ENCODE measurements at places on chromosomes 11 and 22.

DNA sequence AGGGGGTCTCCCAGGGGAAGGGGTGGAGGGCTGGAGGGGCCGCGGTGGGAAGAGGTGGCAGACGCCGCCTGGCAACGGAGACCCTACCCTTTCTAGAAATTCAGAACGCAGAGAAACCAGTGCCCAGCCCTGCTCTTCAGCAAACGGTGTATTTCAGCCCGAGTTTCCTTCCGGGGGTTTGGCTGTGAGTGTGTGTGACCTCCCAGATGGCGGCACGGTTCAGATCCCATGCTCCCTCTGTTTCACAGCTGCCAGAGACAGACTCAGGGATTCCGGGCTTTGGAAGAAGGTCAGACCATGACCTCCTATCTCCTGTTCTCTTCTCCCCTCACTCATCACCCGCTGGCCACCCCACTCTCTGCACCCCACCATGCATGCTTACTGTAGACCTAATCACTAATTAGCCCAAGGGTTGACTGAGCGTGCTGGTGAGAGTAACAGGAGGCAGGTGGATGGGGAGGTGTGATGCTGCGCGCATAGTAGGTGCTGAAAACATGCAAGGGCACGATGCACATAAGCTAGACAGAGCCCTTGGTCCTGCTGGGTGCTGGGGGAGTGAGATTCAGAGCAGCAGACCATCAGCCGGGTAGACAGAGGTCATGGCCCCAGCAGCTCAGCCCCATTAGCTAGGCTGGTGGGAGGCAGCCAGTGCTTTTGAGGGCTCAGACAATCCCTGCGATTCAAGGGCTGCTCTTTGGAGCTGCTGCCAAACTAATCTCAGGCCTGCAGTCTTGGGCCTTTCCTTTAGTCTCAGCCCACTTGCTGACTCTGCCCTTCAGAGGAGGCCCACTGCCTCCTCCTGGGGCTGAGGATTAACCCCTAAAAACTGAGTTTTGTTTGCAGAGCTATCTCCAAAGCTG is 256.5 kb upstream of the CADM1 start:
- DNase-seq, result no peak

- no peak for DNase-seq
Observed at GRCh38 chr11:77127920-77128691, at the start of gene MYO7A. MYO7A (plus strand) TSS chr11:77128246; CDS start chr11:77130635, 2,389 bp downstream.

GRCh38 chr11:103940551-103940950 is 95.9 kb upstream of the DDI1 start:
- no peak for DNase-seq

- DNase-seq, result no peak
Observed at GRCh38 chr11:15825976-15826650, 530.2 kb downstream of the SOX6 start.

DNA sequence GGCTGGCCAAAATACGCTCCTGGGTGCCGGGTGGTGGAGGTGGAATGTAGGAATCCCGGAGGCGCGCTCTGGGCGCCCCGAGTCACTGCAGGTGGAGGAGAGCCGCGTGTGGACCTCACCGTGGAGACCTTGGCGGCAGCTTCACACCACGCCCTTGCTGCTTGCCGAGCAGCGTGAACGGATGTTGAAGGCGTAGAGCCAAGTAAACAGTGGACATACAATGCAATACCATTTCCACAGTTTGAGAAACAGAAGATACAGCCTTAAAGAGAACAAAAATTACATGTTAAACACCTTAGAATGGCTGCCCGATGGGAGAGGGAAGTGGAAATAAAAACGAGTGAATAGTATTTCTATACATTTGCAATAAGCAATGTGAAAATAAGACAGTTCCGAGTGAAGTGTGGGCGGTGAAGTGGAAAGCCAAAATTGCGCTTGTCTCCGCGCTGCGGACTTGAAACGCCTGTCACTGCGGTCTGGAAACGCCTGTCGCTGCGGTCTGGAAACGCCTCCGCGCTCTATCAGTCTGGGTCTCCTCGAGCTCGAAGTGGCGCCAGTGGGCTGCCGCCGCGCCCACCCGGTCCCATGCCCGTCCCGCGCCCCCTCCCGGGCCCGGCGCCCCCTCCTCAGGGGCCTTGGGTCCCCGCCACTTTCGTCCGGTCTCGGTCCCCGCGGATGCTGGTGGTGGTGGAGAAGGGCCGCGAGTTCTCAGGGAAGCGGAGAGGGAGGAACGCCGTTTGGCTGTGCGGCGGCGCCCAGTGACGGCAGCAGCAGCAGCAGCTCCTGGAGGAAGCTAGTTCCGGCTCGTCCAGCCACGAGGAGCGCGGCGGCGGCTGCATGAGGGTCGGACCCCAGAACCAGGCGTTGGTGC is 1.6 kb downstream of the NCR3LG1 start:
- no peak for DNase-seq

DNA sequence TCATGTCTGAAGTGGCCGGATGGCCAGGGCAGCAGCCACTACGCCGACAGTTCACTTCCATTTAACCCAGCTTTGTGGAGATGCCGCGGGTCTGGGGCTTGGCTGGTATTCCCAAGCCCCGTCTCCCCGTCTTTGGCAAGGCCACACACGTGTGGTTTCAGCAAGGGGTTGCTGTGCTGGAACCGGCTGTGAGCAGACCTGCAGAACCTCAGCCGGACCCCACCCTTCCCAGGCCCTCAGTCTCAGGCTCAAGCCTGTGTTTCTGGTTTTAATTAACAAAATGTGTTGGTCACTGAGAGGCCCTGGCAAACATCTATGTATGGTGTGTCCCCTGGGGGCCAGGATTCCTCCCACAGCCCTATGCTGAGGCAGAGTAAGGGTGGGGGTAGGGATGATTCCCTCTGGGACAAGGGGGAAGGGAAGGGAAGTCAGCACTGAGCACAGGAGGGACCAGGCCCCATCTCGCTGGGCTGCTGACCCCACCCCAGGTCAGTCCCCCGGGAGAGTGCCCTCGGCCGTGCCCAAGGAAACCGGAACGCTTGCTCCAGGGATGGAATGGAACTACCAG is 9.3 kb downstream of the OSBPL5 start:
- DNase-seq, result no peak

- peak; percentile 41 for DNase-seq
Observed at GRCh38 chr22:44075670-44076069, 51.6 kb downstream of the PARVB start.

GRCh38 chr11:88183233-88183632 is 8.0 kb upstream of the RAB38 start:
- DNase-seq, result no peak

GRCh38 chr11:95542868-95543551 is 246.6 kb downstream of the FAM76B start:
- DNase-seq, result no peak

DNA sequence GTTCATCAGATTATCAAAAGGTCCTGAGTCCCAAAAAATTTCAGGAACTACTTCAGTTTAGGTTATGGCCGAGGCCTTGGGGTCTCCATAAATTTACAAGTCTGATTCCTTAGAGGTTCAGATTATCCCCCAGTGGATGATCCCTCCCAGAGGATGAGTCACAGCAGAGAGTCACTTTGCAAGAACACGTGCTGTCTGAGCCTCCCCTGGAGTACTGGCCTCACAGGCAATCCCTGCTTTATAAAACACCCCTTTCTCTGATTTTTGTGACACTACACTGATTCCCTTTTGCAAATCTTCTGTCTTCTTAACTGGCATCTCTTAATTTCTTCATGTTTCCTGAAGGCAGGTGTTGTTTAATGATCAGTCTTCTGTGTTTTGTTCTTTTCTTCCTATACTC is 45.3 kb downstream of the CCDC34 start:
- no peak for DNase-seq

- no peak for DNase-seq
Observed at GRCh38 chr11:73963861-73964260, 13.0 kb downstream of the DNAJB13 start.

DNA sequence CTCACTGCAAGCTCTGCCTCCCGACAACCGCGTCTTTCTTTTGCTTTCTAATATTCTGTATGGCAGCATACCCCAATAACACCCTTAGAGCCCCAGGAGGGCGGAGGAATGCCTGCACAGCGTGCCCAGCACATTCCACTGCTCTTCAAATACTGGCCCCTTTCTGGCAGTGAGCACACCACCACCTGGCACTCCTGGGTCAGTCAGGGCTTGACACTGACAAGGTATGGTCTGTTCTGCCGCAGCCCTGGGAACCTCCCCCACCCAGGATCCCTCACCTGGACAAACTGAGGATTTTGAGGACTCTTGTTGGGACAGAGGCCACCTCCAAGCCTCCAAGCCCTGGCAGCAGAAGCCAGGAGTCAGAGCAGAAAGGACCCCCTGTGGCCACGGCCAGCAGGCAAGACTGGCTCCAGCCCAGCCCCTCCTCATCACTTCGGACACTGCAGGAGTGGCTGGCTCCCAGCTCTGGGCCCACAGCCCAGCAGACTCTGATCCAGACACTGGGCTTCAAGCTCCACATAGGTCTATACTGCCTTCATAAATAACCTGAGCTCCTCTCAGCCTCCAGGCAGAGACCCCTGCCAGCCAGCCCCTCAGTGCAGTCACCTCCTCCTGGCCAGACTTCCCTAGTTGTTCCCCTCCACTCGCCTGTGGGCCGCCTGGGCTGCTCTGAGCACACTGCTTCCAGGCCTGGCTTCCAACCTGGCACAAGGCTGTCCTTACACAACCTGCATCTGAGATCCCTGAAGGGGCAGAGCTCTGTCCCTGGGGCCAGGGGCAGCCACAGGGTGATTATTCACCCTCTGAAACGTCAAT is 14.5 kb downstream of the CARS1 start:
- DNase-seq, result no peak

GRCh38 chr11:33944345-33944692 is 52.4 kb upstream of the LMO2 start:
- DNase-seq, result no peak

All from forelimb muscle (tissue), 1 donor.